ENCODE measurements at places on chromosomes 7 and 10. TPM values are rescaled to one million over a fixed set of nuclear protein-coding genes. Genes with fewer than 3 reads are reported as not detected.

Gene HOXA3
- total RNA-seq, result 9.3 TPM

Gene POM121C
- 41.4 TPM for total RNA-seq

- no peaks in the 10 kb centered on the region for H3K36me3 ChIP-seq
- no peaks in the 10 kb centered on the region for H3K27me3 ChIP-seq
- H3K4me3 ChIP-seq, result no peak overlapping the region
- DNase-seq, result no peak
- no peak overlapping the region for H3K27ac ChIP-seq
These were observed 517.0 kb downstream of the INHBA start for GRCh38 chr7:41185851-41186250.

- H3K4me3 ChIP-seq, result no peak overlapping the region
- H3K36me3 ChIP-seq, result no peaks in the 10 kb centered on the region
- no peaks in the 10 kb centered on the region for H3K27me3 ChIP-seq
- peaks cover 16% of the 10 kb centered on the region for H3K4me1 ChIP-seq
These were observed 59.5 kb upstream of the KLF6 start for GRCh38 chr10:3844491-3845025.

DNA sequence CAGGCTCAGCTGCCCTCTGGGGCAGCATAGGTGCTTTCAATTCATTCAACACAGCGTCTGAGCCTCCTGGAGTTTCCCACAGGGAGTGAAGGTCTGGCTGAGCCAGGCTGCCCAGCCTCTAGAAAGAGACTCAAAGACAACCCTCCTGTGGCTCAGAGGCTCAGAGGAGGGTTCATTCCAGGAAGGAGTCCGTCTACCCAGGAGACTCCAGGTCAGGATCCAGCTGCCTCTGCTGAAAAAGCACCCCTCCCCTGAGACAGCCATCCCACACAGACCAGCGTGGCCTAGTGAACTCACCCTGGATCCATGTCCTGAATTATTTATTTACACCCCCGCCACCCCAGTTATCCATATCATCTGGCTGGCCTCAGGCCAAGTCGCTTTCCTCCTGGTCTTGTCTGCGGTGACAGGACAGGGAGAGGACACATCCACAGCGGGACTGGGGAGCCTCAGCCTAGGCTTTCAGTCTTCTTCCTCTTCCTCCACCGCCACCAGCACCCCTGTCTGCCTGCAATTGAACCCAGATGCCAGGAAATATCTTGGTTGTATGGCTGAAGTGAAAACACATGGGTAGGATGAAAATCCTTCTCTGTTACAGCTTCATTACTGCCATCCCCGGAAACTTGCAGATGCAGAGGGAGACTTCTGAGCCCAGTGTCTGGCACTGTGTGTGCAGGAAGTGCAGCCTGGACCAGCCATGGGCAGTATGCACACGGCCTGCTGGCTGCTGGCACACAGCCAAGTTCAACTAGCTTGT is 44.0 kb upstream of the COL13A1 start:
- peak overlapping the region; percentile 88 for H3K27ac ChIP-seq
- H3K4me1 ChIP-seq, result peaks cover 37% of the 10 kb centered on the region
- peak overlapping the region; percentile 45 for H3K4me3 ChIP-seq
- H3K36me3 ChIP-seq, result no peaks in the 10 kb centered on the region
- H3K27me3 ChIP-seq, result no peaks in the 10 kb centered on the region

- no peak for DNase-seq
- H3K27ac ChIP-seq, result no peak overlapping the region
- H3K4me3 ChIP-seq, result peak overlapping the region; percentile 73
- H3K36me3 ChIP-seq, result peaks cover 1% of the 10 kb centered on the region
These were observed 21.3 kb upstream of the HSPB1 start for GRCh38 chr7:76281006-76281705.

- no peaks in the 10 kb centered on the region for H3K27me3 ChIP-seq
- peaks cover 44% of the 10 kb centered on the region for H3K4me1 ChIP-seq
- peaks cover 3% of the 10 kb centered on the region for H3K36me3 ChIP-seq
- H3K4me3 ChIP-seq, result no peak overlapping the region
These were observed 79.0 kb upstream of the HABP2 start for GRCh38 chr10:113473851-113474250.

- DNase-seq, result no peak
- no peaks in the 10 kb centered on the region for H3K36me3 ChIP-seq
- H3K4me3 ChIP-seq, result no peak overlapping the region
- no peaks in the 10 kb centered on the region for H3K27me3 ChIP-seq
- H3K27ac ChIP-seq, result no peak overlapping the region
- H3K4me1 ChIP-seq, result peaks cover 26% of the 10 kb centered on the region
These were observed 88.0 kb downstream of the CPED1 start for GRCh38 chr7:121076350-121077164.
